CD4-positive, alpha-beta T cell treated with Interleukin-10 for 1 hour (primary cell): ENCODE measurements at places on chromosomes 2 and 18.
A peak's percentile ranks its signal among the peaks of the same experiment; 100 is the strongest.

DNA sequence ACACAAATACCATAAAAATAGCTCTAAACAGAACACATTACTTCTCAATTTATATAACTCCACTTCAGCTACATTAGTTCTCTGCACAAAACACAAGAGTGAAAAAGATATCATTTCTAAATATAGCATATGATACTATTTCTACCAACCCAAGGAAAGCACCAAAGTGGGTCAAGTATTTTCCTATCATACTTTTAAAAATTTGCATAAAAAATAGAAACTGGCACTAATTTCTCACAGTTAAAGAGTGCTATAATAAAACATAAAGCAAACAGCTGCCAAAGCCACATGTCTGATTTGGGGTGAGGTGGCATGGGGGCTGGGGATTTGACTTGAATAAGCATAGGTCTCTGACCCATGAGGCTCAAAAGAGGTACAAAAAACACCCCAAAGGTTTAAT lies 61.5 kb downstream of the BARD1 start:
- no peak for DNase-seq

DNA sequence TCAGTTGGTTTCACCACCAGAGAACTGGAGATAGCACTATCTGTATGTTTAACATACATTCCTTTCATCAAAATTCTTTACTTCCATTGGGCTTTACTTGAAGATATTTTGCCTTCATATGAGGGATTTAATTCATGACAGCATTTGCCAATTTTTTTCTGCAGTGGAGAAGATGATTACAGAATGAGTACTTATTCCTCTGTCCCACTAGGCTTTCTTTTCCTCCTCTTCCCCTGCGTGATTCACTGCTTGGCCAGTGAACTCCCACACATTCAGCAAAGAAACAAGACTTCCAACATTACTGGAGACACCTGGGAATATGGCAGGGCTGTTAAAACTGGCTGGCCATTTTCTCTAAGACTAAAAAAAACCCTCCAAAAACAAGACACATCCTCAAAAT lies 425.8 kb upstream of the KCNH7 start:
- no peak for DNase-seq

- no peak for DNase-seq
Observed at GRCh38 chr2:239181903-239182581, 218.8 kb downstream of the HDAC4 start.

GRCh38 chr2:62265106-62265505 lies 69.2 kb downstream of the B3GNT2 start:
- DNase-seq, result no peak

- no peak for DNase-seq
Observed at GRCh38 chr18:33682436-33682835, 104.4 kb downstream of the ASXL3 start.

- DNase-seq, result no peak
Observed at GRCh38 chr18:58516514-58517285, 112.2 kb downstream of the ALPK2 start.

- DNase-seq, result no peak
Observed at GRCh38 chr2:233082931-233083755, 23.0 kb downstream of the INPP5D start.

- DNase-seq, result peak; percentile 13
Observed at GRCh38 chr2:156892467-156893281, 364.8 kb upstream of the GALNT5 start.

DNA sequence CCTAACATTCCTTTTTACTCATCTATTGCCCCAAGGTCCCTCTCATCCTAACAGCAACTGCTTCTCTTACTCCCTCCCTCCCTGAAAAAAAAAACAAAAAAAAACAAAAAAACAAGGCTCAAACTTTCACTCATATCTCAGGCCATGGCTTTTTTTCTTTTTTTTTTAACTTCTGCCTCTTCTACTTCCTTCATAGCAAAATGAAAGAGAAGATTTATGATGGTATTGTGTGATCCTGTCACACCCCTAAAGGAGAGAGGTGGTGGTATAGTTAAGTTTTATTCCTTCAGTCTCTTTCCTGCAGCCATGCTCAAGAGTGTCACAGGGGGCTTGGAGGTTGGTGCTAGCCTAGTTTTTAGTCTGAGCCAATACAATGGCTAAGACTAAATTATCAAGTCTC lies 21.5 kb upstream of the EPC2 start:
- no peak for DNase-seq

DNA sequence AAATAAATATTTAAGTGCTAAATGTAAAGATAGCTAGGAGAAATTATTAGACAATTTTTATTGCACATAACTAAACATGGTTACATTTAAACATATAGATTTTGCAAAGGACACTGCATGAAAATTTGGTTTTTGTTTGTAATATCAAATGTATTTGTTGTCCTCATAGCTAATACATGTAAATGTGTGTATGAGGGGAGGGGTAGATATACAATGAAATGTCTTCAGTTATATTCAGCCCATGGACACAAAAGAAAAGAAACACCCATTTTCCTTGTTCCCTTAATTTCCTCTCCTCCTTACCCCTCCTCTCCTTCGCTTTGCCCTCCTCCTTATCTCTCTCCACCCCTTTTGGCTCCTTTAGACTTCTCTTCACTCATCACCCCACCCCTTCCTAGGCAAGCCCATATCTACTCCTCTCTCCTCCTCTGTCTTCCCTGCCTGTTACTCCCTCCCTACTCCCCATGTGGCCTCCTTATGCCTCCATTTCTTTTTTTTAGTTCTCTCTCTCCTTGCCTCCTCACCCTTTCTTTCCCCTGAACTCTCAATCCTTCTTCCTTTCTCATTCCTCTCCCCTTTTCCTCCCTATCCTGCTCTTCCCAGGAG lies 1.4 kb downstream of the COL3A1 start:
- no peak for DNase-seq

- peak; percentile 65 for DNase-seq
Observed at GRCh38 chr18:48948112-48949049, 2.4 kb downstream of the SMAD7 start.

GRCh38 chr2:13201924-13202323 lies 485.2 kb downstream of the TRIB2 start:
- DNase-seq, result no peak

DNA sequence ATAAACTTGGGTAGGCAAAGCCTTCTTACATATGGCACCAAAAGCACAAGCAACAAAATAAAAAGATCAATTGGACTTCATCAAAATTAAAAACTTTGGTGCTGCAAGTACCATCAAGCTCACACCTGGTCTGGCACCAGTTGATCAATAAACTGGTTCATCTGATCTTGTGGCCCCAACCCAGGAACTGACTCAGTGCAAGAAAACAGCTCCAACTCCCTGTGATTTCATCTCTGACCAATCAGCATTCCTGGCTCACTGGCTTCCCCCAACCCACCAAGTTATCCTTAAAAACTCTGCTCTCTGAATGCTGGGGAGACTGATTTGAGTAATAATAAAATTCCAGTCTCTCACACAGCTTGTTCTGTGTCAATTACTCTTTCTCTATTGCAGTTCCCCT lies 8.4 kb downstream of the EPG5 start:
- no peak for DNase-seq

DNA sequence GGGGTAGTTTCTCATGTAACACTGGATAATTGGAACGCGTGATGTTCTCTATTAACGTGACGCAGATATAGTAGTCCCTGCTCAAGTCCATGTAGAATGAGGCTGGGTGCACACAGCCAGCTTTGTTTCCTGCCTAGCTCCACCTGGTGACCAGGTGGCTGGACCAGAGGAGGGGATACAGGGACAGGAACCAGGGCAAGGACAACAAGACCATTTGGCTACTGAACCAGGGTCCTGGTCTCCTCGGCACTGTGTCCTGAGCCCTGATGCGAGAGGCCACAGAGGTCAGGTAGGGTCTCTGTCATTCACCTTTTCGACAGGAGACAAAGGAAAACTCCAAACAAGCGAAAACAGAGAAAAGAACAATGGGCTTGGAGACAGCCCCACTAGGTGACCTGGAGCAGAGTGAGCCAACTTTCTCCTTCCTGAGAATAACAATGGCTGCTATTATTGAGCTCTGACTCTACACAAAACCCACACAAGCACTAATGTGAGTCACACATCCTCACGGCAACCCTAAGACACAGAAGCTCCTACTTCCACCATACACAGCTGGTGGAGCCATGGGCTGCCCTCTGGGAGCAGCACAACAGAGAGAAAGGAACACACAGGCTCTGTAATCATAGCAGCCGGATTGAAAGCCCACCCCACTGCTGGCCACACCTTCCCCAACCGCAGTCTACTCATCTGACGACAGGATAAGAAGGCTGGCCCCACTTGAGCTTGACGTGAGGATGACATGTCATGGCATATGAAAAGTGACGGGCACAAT lies 67.3 kb upstream of the TEX51 start:
- no peak for DNase-seq

DNA sequence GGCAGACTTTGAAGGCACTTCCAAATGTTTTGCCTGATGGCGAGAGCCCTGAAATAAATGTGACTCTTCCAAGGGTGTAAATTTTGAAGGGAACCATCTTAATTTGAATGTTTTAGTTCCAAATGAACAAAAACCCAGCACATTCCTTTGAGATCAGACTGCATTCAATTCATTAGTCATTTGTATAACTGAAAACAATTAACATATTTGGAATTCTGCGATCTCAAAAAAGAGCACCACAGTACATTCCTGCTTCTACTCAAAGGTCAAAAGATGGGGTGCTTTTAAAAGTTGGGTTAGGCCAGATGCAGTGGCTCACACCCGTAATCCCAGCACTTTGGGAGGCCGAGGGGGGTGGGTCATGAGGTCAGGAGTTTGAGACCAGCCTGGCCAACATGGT lies 38.2 kb upstream of the CHRNA1 start:
- no peak for DNase-seq

DNA sequence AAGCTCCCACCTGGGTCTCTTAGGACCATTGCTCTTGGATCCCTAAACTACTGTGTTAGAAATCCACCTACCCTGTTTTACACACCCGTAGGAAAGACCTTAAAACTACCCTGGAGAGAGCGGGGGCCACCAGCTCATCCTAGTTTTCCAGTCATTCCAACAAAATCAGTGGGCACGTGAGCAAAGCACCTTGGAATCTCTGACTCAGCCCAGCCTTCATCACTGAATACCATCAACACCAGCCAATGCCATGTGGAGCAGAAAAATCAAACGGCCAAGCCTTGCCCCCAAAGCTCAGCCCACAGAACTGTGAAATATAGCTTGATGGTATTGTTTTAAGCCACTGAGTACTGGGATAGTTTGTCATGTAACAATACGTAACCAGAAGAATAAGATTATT lies 449.7 kb upstream of the CHAC2 start:
- no peak for DNase-seq

GRCh38 chr2:190572246-190572645 lies 37.7 kb upstream of the NEMP2 start:
- no peak for DNase-seq

- no peak for DNase-seq
Observed at GRCh38 chr2:86243272-86243671, 44.0 kb downstream of the MRPL35 start.

DNA sequence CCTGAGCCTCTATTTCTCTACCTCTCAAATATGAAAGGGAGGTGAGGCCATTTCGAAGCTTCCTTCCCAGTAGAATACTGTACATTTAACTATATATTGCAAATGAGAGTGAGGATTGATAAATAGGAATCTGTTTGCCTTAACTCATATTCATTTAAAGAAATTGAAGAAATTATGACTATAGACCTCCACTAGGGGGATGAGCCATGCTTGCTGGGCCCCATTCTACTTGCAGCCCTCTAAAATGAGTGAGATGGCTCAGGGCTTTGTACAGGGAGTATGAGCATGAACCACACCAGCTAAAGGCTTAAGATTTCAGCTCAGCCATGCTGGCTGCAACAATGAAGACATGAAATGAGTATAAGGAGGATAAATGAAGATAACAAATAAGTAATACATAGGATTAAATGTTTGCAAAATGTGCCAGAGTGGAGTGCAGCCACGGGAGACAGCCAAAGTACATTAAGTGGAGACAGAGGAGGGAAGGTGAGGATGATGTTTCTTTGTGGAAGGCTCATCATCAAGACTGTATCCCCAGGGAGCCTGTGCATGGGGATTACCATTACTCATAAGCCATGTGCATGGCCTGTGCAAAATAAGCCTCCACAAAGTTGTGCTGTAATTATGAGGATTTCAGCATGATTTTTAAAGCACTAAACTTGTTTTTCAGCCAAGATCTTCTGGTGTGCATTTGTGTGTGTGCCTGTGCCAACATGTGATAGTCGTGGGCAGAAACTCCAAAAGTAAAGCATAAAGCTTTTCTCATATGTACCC lies 300.8 kb downstream of the CNTNAP5 start:
- DNase-seq, result no peak

DNA sequence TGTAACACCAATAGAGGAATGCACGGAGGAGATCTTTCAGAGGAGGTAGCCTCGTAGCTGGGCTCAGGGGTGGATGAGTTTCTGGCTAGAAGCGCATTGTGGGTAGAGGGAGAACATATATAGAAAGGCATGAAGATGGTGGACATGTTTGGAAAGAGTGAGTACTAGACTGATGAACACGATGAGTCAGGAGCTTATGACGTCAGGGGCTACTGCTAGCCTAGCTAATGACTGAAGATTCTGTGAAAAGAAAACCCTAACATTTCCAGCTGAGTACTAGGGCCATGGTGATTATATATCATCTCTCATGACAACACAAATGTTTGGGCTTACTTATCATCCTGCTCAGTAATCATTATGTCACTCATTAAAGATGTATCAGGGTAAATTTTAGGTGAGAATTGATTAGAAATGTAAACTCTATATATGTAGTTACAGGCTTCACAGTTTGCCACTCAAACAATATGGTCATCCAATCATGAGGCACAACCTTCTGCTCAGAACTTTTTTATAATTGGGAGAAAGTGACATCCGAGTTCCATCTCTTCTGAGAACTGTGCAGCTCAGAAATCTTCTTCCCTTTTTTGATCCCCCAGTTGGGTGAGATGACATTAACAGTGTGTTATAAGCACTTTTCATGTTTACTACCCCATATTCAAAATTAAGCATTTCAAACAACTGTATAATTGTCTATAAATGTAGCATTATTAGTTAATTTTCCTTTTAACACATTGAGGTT lies 22.2 kb upstream of the IL1RN start:
- no peak for DNase-seq

GRCh38 chr2:43132683-43133301 lies 93.6 kb downstream of the ZFP36L2 start:
- DNase-seq, result peak; percentile 30

DNA sequence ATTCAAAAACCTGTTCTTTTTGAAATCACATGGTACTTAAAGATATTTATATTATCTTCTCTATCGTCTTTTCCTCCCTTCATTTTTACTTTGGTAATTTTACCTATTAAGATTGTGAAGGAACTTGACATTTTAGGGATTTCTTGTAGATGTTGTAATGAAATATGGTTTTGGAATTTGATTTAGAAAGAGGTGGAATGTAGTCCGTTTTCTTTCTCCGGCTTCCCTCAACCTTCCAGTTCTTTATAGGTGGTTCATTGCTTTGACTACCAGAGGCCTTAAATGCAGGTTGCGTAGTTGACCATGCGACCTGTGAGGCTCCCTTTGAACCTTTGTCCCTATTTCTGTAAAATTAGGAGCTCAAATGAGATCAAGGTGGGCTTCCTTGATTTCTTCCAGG lies 24.5 kb downstream of the ITGA6 start:
- DNase-seq, result no peak
